ENCODE measurements at places on chromosomes 12 and 14. TPM values are rescaled to one million over a fixed set of nuclear protein-coding genes. Genes with fewer than 3 reads are reported as not detected.

- no peak overlapping the region for H3K4me3 ChIP-seq
- DNase-seq, result no peak
- peaks cover 8% of the 10 kb centered on the region for H3K36me3 ChIP-seq
- H3K27ac ChIP-seq, result no peak overlapping the region
- peaks cover 28% of the 10 kb centered on the region for H3K4me1 ChIP-seq
These were observed 11.3 kb downstream of the ERO1A start for GRCh38 chr14:52683985-52684520.

- no peaks in the 10 kb centered on the region for H3K36me3 ChIP-seq
- H3K27ac ChIP-seq, result no peak overlapping the region
- H3K27me3 ChIP-seq, result peaks cover 4% of the 10 kb centered on the region
- no peak for DNase-seq
- no peaks in the 10 kb centered on the region for H3K4me1 ChIP-seq
These were observed 668.1 kb downstream of the MED13L start for GRCh38 chr12:115609347-115609746.

- H3K27ac ChIP-seq, result no peak overlapping the region
- no peak for DNase-seq
- peaks cover 9% of the 10 kb centered on the region for H3K4me1 ChIP-seq
- H3K4me3 ChIP-seq, result no peak overlapping the region
- no peaks in the 10 kb centered on the region for H3K36me3 ChIP-seq
- no peaks in the 10 kb centered on the region for H3K27me3 ChIP-seq
These were observed 36.9 kb downstream of the MAPK1IP1L start for GRCh38 chr14:55088356-55088755.

GRCh38 chr14:42533476-42533875, 926.8 kb downstream of the LRFN5 start:
- no peak overlapping the region for H3K4me3 ChIP-seq
- no peaks in the 10 kb centered on the region for H3K27me3 ChIP-seq
- no peak overlapping the region for H3K27ac ChIP-seq
- no peaks in the 10 kb centered on the region for H3K36me3 ChIP-seq
- no peaks in the 10 kb centered on the region for H3K4me1 ChIP-seq

Gene KRT82
- not detected for total RNA-seq

DNA sequence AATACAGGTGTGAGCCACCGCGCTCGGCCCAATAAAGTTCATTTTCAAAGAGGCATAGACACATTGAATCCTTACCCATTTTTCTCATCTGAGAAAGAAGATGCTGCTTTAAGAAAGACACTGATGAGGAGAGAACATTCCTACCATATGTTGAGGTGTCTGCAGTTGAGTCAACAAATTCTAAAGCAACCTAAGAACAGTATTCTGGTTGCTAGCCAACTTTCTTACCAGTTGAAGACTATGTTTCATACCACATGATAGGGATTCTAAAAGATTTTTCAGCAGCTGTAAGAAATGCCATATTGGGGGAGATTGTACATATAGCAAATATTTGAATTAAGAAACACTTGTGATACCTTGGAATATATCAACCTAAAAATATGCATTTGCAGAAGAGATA, 160.1 kb downstream of the SRGAP1 start:
- no peak overlapping the region for H3K4me3 ChIP-seq
- no peaks in the 10 kb centered on the region for H3K36me3 ChIP-seq
- H3K4me1 ChIP-seq, result no peaks in the 10 kb centered on the region
- no peaks in the 10 kb centered on the region for H3K27me3 ChIP-seq

Gene ANKRD33
- not detected for total RNA-seq

DNA sequence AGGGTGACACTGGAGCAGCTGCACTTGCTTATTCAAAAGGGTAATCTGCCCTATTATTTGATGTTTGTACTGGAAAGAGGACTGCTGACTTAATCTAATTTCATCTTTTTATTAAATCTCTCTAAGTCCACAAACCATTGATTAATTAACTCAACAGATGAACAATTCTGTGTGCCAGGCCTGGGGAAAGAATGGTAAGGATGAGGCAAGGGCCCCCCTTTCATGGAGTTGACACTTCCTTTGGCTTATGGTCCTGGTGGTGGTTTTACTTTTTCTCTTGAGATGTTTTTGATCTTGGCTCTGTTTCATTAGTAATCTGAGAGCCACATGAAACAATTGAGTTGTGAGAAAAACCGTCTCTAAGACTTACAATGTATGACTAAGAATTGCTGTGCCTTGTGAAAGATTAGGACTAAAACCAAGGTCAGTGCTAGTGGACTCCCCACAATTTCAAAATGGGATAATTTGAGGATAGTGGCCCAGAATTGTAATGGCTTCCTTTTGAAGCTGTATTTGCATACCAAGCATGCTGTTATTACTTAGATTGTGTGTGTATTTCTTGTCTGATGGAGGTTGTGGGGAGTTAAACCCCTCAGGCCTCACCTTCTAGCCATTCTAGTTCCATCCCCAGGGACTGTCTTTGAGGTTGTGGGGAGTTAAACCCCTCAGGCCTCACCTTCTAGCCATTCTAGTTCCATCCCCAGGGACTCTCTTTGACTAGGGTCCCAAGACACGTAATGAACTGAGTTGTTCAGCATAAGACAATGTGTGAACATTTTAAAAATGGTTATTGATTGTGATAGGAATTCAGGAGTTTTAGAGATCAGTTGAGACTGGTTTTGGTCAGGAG, 52.5 kb upstream of the EVL start:
- peaks cover 4% of the 10 kb centered on the region for H3K4me1 ChIP-seq
- DNase-seq, result no peak
- no peaks in the 10 kb centered on the region for H3K27me3 ChIP-seq
- H3K4me3 ChIP-seq, result no peak overlapping the region
- no peak overlapping the region for H3K27ac ChIP-seq

- peak overlapping the region; percentile 82 for H3K27ac ChIP-seq
- peak overlapping the region; percentile 48 for H3K4me3 ChIP-seq
- H3K27me3 ChIP-seq, result no peaks in the 10 kb centered on the region
- H3K36me3 ChIP-seq, result peaks cover 2% of the 10 kb centered on the region
These were observed 3.3 kb upstream of the FRS2 start for GRCh38 chr12:69466867-69467266.

- H3K4me3 ChIP-seq, result peak overlapping the region; percentile 89
- H3K36me3 ChIP-seq, result peaks cover 19% of the 10 kb centered on the region
- H3K27me3 ChIP-seq, result no peaks in the 10 kb centered on the region
- peak; percentile 47 for DNase-seq
These were observed 323 bp downstream of the VTI1B start for GRCh38 chr14:67674139-67674479.

- H3K27me3 ChIP-seq, result no peaks in the 10 kb centered on the region
- no peak for DNase-seq
- peaks cover 3% of the 10 kb centered on the region for H3K36me3 ChIP-seq
- H3K27ac ChIP-seq, result peak overlapping the region; percentile 84
These were observed 399.6 kb downstream of the ZFP36L1 start for GRCh38 chr14:68393259-68393658.

Gene CIROP
- total RNA-seq, result not detected

DNA sequence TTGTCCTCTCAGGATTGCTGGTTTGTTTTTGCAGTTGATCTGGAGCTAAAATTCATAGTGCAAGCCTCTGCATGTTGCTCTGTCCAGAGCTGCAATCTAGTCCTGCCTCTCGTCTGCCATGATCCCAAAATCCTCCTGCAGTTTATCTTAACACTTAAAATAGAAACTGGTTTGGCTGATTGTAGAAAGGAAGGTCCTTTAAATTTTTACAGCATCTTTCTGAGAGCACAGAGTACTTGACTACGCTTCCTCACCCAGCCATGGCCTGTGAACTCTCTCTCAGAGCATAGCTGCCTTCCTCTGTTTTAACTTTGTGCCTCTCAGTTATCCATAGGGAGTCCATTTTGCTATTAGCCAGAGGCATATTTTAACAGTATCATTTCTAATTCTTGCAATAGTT, 877.1 kb downstream of the C12orf50 start:
- H3K4me1 ChIP-seq, result no peaks in the 10 kb centered on the region
- DNase-seq, result no peak
- H3K27me3 ChIP-seq, result no peaks in the 10 kb centered on the region
- H3K4me3 ChIP-seq, result no peak overlapping the region

- no peak for DNase-seq
- no peak overlapping the region for H3K27ac ChIP-seq
- no peaks in the 10 kb centered on the region for H3K36me3 ChIP-seq
- peaks cover 5% of the 10 kb centered on the region for H3K27me3 ChIP-seq
- no peaks in the 10 kb centered on the region for H3K4me1 ChIP-seq
These were observed 22.0 kb downstream of the OR5AU1 start for GRCh38 chr14:21133901-21134300.

GRCh38 chr12:10304161-10304574, 3.5 kb upstream of the KLRD1 start:
- H3K27me3 ChIP-seq, result peaks cover 6% of the 10 kb centered on the region
- H3K4me3 ChIP-seq, result no peak overlapping the region
- no peaks in the 10 kb centered on the region for H3K4me1 ChIP-seq
- H3K27ac ChIP-seq, result no peak overlapping the region
- DNase-seq, result no peak
- H3K36me3 ChIP-seq, result no peaks in the 10 kb centered on the region

DNA sequence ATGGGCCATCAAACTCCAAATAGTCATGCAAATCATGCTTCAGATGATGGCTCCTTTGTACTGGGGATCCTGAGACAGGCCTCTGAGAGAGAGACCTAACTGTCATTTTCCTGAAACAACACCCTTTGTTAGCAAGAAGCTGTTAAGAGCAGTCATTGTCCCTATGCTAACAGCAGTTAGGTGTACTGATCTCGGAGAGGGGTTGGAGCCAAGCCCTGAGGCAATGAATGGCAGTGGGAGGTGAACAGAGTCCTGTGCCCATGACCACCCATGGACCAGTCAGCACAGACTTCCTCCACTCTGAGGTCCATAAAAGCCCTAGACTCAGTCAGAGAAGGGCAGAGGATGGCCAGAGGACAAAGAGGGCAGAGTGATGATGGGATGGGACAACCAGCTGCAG, 747.6 kb upstream of the LRFN5 start:
- no peak overlapping the region for H3K27ac ChIP-seq
- DNase-seq, result no peak
- H3K4me3 ChIP-seq, result no peak overlapping the region

GRCh38 chr12:107221913-107222312, 128.6 kb upstream of the CRY1 start:
- no peaks in the 10 kb centered on the region for H3K36me3 ChIP-seq
- no peak overlapping the region for H3K27ac ChIP-seq
- H3K4me3 ChIP-seq, result no peak overlapping the region
- H3K4me1 ChIP-seq, result no peaks in the 10 kb centered on the region
- DNase-seq, result no peak
- H3K27me3 ChIP-seq, result peaks cover 12% of the 10 kb centered on the region

DNA sequence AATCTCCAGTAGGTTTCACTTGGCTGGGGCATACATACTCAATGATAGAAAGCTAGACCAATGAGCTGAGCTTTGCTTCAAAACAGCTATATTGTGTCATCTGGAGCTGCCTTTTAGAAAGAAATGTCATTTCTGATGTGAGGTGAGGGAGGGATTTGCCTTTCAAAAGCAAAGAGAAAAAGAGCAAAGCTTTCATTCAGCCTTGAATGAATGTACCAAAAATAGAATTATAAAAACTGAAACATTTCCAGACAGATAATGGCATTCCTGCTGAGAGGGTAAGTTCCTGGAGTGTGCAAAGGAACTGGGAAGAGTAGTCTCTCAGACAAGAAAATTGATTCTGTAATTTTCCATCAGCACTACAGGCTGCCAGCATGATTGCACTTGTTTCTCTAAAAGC, 710.0 kb downstream of the LRFN5 start:
- H3K27ac ChIP-seq, result no peak overlapping the region
- H3K4me1 ChIP-seq, result no peaks in the 10 kb centered on the region
- no peaks in the 10 kb centered on the region for H3K36me3 ChIP-seq
- no peak for DNase-seq
- H3K4me3 ChIP-seq, result no peak overlapping the region

GRCh38 chr14:56964895-56965294, 154.6 kb upstream of the OTX2 start:
- no peak overlapping the region for H3K27ac ChIP-seq
- H3K4me1 ChIP-seq, result no peaks in the 10 kb centered on the region
- no peaks in the 10 kb centered on the region for H3K36me3 ChIP-seq
- H3K27me3 ChIP-seq, result no peaks in the 10 kb centered on the region
- no peak for DNase-seq

Gene AQP2
- not detected for total RNA-seq

Gene POTEG
- total RNA-seq, result not detected

Gene FLVCR2
- 12.5 TPM for total RNA-seq

DNA sequence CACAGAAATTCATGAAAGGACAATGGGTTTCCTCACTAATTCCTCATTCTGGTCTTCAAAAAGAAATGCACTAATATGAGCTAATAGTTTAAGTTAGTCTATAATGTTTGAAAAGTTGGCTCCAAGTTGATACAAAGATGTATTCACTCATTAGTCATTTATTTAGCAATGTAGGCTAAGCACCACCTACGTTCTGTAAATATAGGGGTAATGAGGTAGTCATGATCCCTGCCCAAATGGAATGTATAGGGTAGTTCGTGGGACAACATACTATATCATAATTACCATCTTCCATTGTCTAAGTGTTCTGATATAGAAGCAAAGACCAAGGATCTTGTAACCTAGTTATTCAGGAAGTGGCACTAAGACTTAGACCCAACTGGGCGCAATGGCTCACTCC, 86.5 kb downstream of the DIO2 start:
- H3K36me3 ChIP-seq, result no peaks in the 10 kb centered on the region
- H3K27me3 ChIP-seq, result no peaks in the 10 kb centered on the region

GRCh38 chr12:65881965-65882413, 57.7 kb downstream of the HMGA2 start:
- peaks cover 25% of the 10 kb centered on the region for H3K27me3 ChIP-seq
- DNase-seq, result no peak
- peak overlapping the region; percentile 46 for H3K4me3 ChIP-seq
- no peaks in the 10 kb centered on the region for H3K36me3 ChIP-seq
- peaks cover 14% of the 10 kb centered on the region for H3K4me1 ChIP-seq
- H3K27ac ChIP-seq, result no peak overlapping the region

Gene TEX52
- total RNA-seq, result not detected

DNA sequence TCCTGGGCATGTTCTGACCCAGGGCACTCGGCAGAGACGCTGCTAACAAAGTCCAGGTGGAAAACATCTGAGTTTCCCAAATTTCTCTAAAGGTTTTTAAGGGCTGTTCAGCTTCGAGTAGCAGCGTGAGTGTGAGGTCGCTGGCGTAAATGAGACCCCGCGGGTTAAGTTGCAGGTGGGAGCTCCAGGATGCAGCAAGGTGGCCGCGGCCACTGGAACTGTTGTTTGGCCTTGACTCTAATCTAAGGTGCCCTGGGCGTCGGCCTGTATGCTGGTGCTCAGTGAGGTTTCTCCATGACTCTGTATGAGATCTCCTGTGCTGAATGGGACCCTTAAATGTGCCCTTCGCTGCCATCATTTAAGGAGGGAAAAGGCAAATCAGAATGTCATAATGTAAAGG, 50.7 kb downstream of the ELK3 start:
- H3K4me3 ChIP-seq, result no peak overlapping the region
- no peak for DNase-seq
- H3K27me3 ChIP-seq, result no peaks in the 10 kb centered on the region

Gene OXA1L
- total RNA-seq, result 174 TPM

DNA sequence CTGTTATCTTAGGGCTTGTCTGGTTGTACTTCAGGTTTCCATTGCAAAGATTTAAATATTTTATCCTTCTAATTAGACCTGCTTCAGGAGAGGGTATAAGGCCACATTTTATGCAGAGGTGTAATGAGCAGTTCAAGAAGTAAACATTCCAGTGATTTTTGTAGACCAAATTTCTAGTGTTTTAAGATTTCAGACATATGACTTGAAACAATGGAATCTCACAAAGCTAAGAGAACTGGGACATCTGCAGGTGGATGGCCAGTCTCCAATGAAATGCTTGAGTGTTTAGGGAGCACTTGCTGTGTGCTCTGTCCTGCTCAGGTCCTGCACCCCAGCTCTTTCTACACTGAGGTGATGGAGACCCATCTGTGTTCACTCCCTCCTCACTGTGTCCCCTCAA, 7.9 kb downstream of the C14orf132 start:
- no peak overlapping the region for H3K4me3 ChIP-seq
- H3K4me1 ChIP-seq, result no peaks in the 10 kb centered on the region
- H3K27me3 ChIP-seq, result peaks cover 35% of the 10 kb centered on the region
- H3K36me3 ChIP-seq, result no peaks in the 10 kb centered on the region
- no peak for DNase-seq

Gene SERPINA12
- not detected for total RNA-seq

Gene PDE3A
- not detected for total RNA-seq

Data from activated B cell treated with CpG ODN at 0.5 μM for 24 hours (primary cell).